ENCODE measurements at places on chromosomes 3 and 15.

GRCh38 chr3:176974279-176974678, 223.0 kb downstream of the TBL1XR1 start:
- DNase-seq = no peak

DNA sequence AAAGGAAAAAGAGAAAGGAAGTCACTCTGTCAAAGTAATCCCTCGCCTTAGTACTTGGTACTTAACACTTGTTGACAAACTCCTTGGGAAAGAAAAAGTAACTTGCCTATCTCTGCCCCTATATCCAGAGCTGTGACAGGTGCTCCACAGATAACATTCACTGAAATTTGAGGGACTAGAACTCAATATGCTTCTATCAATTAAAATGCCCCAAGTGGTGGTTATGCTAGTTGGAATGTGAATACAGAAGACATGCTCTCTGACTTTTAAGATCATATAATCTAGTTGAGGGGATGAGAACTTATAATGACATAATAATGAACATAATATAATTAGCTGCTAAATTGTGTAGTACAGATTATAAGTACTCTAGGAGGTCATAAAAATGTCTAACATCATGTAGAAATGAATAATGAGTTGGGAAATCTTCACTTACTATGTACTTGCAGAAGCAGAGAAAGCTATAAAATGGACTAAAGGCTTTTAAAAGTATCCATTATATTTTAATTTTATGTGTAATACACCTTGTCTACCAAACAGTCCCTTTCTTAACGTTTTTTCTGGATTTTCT, 153.1 kb upstream of the CCDC54 start:
- no peak for DNase-seq

DNA sequence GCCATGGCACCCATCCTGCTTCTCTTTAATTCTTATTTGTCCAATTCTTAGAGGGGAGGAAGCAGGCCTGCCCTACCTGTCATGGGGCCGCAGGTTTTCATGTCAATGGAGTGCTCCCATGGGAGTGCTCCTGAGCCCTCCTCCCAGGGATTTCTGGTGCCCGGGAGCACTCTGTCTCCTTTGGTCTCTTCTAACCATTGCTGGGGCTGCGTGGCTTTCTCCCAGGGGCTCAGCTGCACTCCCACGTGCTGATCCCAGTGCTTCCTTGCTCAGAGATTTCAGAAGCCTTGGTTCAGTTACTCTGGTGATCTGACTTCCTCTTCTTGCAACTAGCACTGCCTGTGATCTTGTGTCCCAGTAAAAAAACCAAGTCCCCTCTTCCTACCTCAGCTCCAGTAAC, 68.0 kb upstream of the ARL8B start:
- no peak for DNase-seq

GRCh38 chr3:22216601-22217000, 465.6 kb upstream of the ZNF385D start:
- DNase-seq = no peak

DNA sequence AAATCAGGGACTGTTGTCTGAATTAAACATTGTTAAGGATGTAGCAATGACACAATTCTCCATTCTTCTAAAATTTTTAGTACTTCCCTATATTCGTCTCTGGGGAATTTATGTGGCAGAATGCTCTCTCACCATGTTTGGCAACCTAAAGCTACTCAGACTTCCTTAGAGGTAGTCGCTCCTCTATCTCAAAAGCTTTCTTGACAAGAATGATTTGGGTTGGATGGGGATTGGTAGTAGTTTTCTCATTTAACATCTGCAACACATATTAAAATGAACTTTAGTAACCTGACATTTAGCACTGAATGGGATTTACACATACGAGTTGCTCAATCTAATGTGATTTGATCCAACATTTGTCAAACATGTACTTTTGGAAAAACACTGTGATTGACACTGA, 233.3 kb downstream of the RBMS3 start:
- no peak for DNase-seq

GRCh38 chr3:124815781-124816180, 71.4 kb downstream of the ITGB5 start:
- no peak for DNase-seq

DNA sequence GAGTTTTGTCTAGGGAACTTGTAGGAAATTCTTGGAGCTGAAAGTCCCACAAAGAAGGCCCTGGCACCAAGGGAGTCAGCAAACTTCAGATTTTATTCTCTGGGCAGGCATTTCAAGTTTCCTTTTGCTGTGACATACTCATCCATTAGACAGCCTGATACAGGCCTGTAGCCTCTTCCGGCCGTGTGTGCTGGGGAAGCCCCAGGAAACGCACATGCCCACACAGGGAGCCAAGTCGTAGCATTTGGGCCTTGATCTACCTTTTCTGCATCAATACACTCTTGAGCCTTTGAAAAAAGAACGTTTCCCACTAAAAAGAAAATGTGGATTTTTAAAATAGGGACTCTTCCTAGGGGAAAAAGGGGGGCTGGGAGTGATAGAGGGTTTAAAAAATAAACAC, 15.0 kb downstream of the TIGIT start:
- no peak for DNase-seq

DNA sequence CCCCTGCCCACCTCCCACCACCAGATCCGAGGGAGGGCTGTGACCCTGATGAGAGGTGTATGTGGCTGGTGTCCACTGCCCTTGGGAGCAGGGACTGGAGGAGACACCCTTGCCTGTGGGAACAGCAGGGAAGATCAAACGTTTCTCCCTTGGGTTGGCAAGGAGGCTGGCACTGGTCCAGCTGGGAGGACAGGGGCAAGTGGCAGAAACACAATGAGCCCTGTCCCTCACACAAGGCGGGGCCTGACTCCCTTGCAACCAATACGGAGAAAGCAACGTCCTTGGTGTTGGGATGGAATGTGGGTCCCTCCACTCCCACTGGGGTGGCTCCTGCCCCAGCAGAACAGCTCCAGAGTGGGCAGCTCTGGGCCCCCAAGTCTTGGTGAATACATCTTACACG, 5.2 kb downstream of the HYAL2 start:
- DNase-seq = no peak

DNA sequence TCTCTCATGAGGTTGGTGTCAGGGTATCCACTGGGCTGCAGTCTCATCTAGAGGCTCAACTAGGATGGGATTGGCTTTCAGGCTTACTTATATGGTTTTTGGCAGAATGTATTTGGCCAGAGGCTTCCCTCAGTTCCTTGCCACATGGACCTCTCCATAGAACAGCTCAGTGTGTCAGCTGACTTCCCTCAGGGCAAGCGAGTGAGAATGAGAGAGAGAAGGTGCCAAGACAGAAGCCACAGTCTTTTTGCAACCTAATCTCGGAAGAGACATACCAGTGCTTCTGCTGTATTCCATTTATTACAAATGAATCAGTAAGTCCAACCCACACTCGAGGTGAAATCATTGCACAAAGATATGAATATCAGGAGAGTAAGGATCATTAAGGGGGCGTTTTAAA, 129.2 kb downstream of the CCNL1 start:
- DNase-seq = no peak

- no peak for DNase-seq
Observed at GRCh38 chr3:72310419-72311380, 525.8 kb upstream of the PROK2 start.

- DNase-seq = no peak
Observed at GRCh38 chr15:93102211-93102610, 13.2 kb upstream of the RGMA start.

GRCh38 chr15:88454867-88455810, 12.0 kb downstream of the MRPL46 start:
- no peak for DNase-seq

- DNase-seq = no peak
Observed at GRCh38 chr3:58009026-58009748, 965 bp downstream of the FLNB start.

GRCh38 chr15:94229591-94230369, 1.6 kb upstream of the MCTP2 start:
- no peak for DNase-seq

GRCh38 chr3:125179143-125179883, 33.2 kb downstream of the SLC12A8 start:
- no peak for DNase-seq

GRCh38 chr3:50194903-50195500, 3.6 kb downstream of the GNAT1 start:
- no peak for DNase-seq

GRCh38 chr3:183875411-183875810, 9.3 kb downstream of the PARL start:
- DNase-seq = no peak

Measured in cortex of kidney (tissue), 1 donor.